Endothelial cell (in vitro differentiated cells): ENCODE measurements at places on chromosomes 4 and X. TPM values are rescaled to one million over a fixed set of nuclear protein-coding genes. Genes with fewer than 3 reads are reported as not detected.
A peak's percentile ranks its signal among the peaks of the same experiment; 100 is the strongest.

DNA sequence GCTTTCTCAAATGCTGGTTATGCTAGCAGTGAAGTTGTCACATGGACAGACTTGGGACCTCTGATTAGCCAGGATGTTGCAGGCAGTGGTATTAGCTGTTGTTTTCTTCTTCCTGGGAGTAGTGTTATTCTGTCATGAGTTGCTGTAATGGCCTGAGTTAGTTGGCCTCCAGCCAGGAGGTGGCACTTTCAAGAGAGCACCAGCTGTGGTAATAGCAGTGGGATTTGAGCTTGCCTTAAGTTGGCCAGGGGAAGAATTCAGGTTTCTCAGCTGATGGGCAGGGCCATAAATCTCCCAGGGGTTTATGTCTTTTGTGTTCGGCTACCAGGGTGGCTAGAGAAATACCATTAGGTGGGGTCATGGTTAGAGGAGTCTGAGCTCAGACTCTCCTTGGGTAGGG is 132.6 kb downstream of the GLUD2 start:
- H3K36me3 ChIP-seq, result no peaks in the 10 kb centered on the region
- H3K27me3 ChIP-seq, result no peaks in the 10 kb centered on the region
- H3K4me3 ChIP-seq, result no peak overlapping the region

DNA sequence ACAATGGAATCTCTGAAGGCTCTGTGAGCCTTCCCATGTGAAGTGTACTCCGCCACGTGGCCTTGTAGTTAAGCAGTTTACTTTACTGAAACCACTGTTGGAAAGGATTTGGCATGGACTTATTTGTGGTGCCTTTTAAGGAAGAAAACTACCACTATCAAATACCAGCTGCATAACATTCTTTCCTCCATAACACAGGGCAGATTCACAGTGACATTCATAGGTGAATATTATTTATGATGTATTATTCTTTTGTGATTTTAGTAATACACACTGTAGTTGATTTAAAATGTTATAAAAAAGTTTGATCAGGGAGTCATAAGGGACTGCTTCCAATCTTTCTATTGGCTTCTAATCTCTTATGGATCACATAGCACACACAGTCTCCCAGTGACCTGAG is 192.5 kb upstream of the AGTR2 start:
- H3K27me3 ChIP-seq, result no peaks in the 10 kb centered on the region
- H3K36me3 ChIP-seq, result no peaks in the 10 kb centered on the region
- no peak overlapping the region for H3K27ac ChIP-seq

The RS1 gene
- not detected for total RNA-seq

- H3K27me3 ChIP-seq, result peaks cover 4% of the 10 kb centered on the region
- no peak for DNase-seq
- peaks cover 5% of the 10 kb centered on the region for H3K36me3 ChIP-seq
- no peak overlapping the region for H3K27ac ChIP-seq
- H3K4me1 ChIP-seq, result peaks cover 43% of the 10 kb centered on the region
Observed at GRCh38 chr4:54946741-54947140, 178.7 kb downstream of the KDR start.

The GNL3L gene
- total RNA-seq, result 32.7 TPM

GRCh38 chrX:14584548-14584947 is 55.2 kb downstream of the GLRA2 start:
- H3K36me3 ChIP-seq, result no peaks in the 10 kb centered on the region
- no peaks in the 10 kb centered on the region for H3K27me3 ChIP-seq
- H3K4me3 ChIP-seq, result no peak overlapping the region
- H3K27ac ChIP-seq, result no peak overlapping the region
- no peak for DNase-seq
- H3K4me1 ChIP-seq, result no peaks in the 10 kb centered on the region

DNA sequence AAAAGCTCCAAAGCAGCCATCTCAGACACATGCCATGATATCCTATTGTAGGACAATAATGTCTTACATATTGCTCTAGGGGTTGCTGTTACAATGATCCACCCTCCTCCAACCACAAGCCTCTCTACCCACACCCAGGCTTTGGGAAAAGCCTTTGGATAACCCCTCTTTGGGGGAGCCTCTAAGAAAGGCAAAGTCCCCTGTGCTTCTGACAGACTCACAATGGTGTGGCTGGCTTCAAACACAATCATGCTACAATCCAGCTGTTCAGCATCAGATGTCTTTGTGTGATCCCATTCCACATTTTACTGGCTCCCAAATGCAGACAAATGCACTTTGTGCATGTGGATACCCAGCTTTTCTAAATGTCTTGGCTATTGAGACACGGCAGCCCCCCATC is 65.9 kb upstream of the CAPN6 start:
- H3K27me3 ChIP-seq, result no peaks in the 10 kb centered on the region
- no peak overlapping the region for H3K27ac ChIP-seq
- H3K36me3 ChIP-seq, result no peaks in the 10 kb centered on the region

GRCh38 chr4:123506011-123506695 is 109.6 kb downstream of the SPRY1 start:
- peak overlapping the region; percentile 87 for H3K27ac ChIP-seq
- peaks cover 3% of the 10 kb centered on the region for H3K36me3 ChIP-seq
- H3K4me3 ChIP-seq, result peak overlapping the region; percentile 85
- H3K4me1 ChIP-seq, result peaks cover 23% of the 10 kb centered on the region

GRCh38 chr4:1994938-1995337 is 13.8 kb downstream of the NELFA start:
- H3K36me3 ChIP-seq, result peaks cover 39% of the 10 kb centered on the region
- H3K27ac ChIP-seq, result no peak overlapping the region
- H3K4me3 ChIP-seq, result no peak overlapping the region
- H3K27me3 ChIP-seq, result peaks cover 8% of the 10 kb centered on the region

GRCh38 chrX:12278151-12278550 is 139.9 kb downstream of the FRMPD4 start:
- H3K27ac ChIP-seq, result no peak overlapping the region
- no peak overlapping the region for H3K4me3 ChIP-seq
- no peaks in the 10 kb centered on the region for H3K4me1 ChIP-seq

DNA sequence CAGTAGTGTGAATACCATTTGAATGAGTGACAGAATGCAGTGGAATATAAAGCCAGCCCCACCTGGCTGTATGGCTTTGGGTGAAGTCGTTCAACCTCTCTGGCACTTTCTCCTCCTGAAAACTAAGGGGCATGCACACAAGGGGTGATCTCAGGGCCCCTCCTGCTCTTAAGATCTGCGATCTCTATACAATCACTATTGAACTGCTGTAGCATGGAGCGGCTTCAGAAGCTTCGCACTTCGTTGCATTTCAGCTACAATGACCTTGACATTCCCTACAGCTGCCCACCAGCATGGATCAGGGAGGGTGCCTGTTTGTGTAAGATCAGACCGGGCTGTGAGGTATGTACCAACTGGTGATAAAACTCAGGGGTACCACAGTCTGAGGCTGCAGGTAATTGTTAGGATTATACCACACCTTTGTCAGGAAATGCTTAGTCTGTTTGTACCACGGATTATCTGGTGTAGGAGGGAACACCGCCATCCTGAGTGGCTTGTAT is 85.2 kb downstream of the AASDH start:
- H3K4me1 ChIP-seq, result no peaks in the 10 kb centered on the region
- H3K27ac ChIP-seq, result no peak overlapping the region
- peaks cover 2% of the 10 kb centered on the region for H3K27me3 ChIP-seq

The IL2 gene
- not detected for total RNA-seq

GRCh38 chr4:153448003-153448731 is 18.0 kb upstream of the TMEM131L start:
- H3K4me3 ChIP-seq, result no peak overlapping the region
- DNase-seq, result no peak
- no peaks in the 10 kb centered on the region for H3K27me3 ChIP-seq
- peaks cover 9% of the 10 kb centered on the region for H3K4me1 ChIP-seq
